ENCODE measurements at places on chromosomes 11 and 22.

- DNase-seq = no peak
Observed at GRCh38 chr11:12854829-12855228, 154.3 kb upstream of the RASSF10 start.

DNA sequence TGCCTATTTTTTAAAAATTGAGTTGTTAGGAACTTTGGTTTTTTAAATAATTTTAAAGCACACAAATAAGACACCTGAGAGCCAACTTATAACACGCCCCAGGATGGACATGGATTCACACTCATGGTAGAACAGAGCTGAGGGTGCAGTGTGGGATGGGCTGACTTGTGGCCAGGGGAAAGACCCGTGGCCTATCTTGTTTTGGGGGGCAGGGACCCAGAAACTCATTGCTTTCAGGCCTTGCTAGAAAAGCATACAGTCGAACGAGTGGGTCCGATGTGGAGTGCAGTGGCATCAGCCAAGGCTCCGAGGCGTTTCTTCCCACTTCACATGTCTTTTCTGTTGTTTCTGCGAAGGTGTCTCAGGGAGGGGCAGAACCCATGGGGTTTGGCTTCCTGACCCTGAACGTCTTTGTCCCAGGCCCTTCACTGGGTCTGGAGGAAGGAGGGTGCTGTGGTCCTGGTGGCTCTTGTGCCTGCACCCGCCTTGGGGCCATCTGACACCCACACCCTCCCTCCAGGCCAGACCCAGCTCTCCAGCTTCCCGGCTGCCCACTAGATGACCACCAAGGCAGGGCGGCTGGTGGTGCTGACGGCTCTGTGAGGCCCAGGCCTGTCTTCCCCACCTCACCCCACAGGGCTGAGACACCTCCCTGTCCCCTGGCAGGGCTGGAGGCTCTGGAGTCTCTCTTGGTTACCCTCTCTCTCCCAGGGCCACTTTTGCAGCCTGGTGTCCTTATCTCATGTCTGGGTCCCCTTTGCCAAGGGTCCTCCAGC is 120.8 kb downstream of the KCNQ1 start:
- no peak for DNase-seq

- DNase-seq = no peak
Observed at GRCh38 chr11:103086461-103086860, 5.5 kb downstream of the DCUN1D5 start.

- DNase-seq = no peak
Observed at GRCh38 chr22:33426451-33426850, 368.3 kb upstream of the SYN3 start.

DNA sequence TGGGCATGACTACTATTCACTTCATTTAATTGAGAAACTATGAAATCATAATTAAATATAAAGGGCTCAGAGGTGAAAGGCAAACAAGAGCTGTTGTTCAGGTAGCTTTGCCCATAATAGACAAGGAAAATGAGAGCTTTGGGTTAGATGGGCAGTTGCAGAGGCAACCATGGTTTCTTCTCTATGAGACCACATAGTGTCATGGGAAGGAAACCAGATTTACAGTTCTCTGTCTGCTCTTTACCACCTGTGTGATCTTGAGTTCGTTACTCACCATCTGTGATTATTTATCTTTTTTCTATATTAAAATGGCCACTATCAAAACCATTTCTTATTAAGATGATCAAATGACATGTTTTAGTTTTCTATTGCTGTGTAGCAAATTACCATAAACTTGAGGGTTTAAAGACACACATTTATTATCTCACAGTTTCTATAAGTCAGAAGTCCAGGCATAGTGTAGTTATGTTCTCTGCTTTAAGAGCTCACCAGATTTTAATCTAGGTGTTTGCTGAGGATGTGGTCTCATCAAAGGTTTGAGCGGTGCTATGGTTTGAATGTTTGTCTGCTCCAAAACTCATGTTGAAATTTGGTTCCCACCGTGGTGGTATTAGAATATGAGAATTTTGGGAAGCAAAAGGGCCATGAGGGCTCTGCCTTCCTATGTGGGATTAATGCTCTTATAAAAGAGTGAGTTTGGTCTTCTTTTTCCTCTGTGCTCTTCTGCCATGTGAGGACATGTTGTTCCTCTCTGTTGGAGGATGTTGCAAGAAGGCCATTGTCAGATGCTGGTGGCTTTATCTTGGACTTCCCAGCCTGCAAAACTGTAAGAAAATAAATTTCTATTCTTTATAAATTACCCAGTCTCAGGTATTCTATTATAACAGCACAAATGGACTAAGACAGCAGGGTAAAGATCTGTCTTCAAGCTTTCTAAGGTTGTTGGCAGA is 38.2 kb downstream of the OR2AG2 start:
- no peak for DNase-seq

DNA sequence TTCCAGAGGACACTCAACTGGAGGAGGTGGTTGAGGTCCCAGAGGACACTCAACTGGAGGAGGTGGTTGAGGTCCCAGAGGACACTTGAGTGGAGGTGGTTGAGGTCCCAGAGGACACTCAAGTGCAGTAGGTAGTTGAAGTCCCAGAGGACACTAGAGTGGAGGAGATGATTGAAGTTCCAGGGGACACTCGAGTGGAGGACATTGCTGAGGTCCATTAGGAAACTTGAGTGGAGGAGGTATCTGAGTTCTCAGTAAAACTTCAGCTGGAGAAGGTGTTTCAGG is 39.7 kb downstream of the ZNF195 start:
- no peak for DNase-seq

DNA sequence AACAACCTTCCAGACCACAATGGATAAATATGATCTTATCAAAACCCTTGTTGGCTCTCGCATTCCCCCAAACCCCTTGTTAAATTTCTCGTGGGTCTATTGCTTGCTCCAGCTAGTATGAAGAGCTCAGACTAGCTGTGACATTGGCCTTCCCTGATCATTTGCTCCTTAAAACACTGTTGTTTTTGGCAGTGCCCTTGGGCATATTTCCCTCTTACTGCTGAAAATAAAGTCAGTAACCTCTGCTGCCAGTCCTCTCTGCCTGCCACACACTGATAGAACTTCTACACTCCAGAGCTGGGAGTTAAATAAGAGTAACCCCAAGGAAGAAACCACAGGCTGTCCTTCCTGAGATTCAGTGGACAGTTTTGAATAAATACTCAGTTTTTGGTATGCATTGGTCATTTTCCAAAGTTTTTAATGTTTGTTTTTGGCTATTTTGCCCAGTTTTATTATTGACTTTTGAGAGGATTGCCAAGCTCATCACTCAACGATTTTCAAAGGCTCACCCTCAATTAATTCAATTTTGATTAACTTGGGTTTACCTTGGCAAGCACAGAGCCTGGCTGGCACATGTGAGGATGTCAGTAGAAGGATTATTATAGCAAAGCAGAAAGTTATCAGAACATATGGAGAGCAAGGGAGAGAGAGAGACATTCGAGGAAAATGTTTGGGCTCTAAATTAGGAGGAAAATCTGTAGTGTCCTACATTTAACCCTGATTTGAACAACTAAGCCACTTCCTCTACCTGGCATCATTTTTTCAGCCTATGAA is 84.3 kb upstream of the SYN3 start:
- no peak for DNase-seq

GRCh38 chr11:10499452-10499851 is 41.5 kb downstream of the RNF141 start:
- no peak for DNase-seq

DNA sequence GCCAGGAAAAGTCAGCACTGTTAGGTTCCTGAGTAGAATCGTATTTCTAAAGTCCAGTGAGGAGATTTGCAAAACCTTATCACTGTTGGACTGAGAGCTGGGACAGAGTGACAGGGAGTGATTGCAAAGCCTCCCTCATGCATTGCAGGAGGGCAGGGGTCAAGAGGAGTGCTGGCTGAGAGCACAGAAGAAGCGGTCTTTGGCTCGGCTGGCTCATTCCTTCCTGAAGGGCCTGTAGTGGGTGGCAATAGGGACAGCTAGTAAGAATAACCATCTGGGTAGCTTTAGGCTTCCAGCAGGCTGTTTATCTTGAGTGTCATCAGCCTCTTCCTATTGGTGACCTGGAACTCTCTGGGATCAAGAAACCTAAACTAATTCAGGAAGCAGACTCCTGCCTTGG is 53.4 kb downstream of the CD44 start:
- DNase-seq = no peak

DNA sequence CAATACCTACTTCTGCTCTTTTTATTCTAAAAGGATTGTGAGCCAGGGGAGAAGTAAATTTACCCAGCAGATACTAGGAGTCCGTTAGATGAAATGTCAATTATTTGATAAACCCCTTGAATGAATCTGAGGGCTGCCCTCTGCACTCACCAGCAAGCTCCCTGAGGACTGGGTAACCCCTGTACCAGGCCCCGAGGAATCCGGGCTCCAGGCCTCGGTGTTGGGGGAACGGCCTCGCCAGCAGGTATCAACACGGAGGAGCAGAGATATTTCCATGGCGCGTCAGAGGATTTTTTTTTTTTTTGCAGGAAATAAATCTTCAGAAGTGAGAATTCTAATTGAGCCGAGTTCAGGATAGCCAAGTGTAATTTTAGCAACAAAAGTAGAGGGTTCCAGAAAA is 1408.8 kb downstream of the BRD1 start:
- no peak for DNase-seq

DNA sequence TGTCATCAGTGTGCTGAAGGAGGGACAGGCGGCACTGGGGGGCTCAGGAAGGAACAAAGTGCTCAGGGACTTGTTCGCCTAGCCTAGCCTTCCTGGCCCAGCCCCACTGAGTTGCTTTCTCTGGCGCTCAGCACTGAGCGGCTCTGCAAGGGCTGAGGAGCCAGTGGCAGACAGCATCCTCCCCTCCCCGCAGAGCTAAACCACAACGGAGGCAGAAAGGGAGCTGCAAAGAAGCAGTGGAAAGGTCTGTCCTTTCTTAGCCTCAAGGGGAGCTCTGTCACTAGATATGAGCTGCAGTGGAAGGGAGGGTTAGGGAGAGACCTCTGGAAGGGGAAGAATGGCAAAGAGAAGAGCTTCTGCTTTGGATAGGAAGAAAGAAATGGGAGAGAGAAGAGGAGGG is 89.7 kb upstream of the PHOX2A start:
- DNase-seq = no peak

DNA sequence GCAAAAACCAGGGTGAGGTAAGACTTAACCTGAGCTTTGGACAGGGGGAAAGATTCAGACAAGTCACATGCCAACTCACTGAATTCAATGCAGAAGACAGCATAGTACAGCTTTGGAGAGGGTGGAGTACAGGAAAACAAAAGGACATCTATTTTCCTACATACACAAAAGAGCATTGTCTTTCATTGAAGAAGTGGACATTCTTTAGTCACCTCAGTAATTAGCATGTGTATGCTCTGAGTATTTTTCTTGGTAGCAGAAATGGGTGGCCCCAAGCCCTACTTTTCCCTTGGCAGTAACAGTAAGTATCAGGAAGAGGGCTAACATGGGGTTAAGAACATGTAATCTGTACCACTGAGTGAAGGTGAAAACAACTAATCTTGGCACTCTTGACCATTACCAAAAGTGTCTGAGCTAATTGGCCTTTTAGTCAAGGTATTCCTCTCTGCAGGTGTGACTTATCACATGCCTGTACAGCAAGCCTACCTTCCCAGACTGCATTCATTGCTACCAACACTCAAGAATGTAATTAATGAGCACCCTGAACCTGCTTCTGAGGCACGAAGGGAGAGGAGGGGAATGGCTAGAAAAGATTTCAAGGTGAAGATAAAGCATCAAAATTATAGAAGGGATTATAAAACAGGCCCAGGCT is 33.9 kb downstream of the SYTL2 start:
- DNase-seq = no peak

DNA sequence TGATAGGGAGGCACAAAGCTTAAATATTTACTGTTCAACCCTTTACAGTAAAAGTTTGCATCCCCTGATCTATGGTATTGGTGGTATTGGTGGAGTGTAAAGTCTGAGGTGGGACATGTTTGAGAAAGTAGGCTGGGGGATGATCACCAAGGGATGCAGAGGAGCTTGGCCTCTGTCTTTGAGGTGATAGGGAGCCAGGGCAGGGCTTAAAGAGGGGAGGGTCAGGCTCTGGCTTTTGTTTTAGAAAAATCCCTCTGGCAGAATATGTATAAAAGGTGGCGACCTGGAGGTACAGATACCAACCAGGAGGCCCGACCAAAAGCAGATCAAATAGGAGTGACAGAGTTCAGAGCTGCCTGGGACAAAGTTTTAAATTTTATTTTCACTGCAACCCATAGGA is 59.0 kb downstream of the SWAP70 start:
- no peak for DNase-seq

GRCh38 chr22:18005201-18005926 is 19.0 kb downstream of the MICAL3 start:
- no peak for DNase-seq

DNA sequence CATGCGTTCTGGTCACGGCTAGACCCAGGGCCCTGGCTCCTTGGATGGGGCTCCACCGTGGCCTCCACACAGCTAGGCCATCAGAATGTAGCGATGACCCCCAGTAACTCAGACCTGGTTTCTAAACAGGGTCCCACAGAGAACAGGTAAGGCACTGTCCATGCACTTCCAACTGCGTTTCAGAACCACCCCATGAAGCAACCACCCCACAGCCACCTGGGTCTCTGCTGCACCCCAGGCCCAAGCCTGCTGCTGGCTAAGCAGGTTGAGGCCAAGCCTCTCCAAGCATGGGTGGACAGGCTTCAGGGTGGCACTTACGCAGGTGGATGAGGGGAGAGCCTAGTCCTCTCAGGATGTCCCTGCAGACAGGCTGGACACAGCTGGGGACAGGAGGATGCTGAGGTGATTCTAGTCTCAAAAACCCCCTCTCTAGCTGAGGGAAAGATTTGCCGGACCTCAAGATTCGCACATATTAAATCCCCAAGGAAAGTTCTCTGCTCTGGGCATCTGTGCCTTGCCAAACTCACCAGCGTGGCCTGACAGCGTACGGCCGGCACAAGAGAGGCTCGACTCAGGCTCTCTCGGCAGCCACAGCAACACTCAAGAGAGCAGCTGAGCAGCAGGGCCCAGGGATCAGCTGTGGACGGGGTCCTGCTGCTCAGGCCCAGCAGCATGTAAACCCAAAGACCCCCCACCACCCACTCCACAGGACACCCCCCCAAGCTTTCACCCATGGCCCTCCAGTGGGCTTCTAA is 141.6 kb downstream of the CRYBB2 start:
- no peak for DNase-seq

- no peak for DNase-seq
Observed at GRCh38 chr22:32809786-32810554, 8.5 kb downstream of the TIMP3 start.

- DNase-seq = no peak
Observed at GRCh38 chr22:32985899-32986765, 72.0 kb downstream of the SYN3 start.

GRCh38 chr11:114987186-114987760 is 308.9 kb downstream of the NXPE2 start:
- DNase-seq = no peak

- no peak for DNase-seq
Observed at GRCh38 chr22:36871669-36872081, 10.9 kb downstream of the NCF4 start.

DNA sequence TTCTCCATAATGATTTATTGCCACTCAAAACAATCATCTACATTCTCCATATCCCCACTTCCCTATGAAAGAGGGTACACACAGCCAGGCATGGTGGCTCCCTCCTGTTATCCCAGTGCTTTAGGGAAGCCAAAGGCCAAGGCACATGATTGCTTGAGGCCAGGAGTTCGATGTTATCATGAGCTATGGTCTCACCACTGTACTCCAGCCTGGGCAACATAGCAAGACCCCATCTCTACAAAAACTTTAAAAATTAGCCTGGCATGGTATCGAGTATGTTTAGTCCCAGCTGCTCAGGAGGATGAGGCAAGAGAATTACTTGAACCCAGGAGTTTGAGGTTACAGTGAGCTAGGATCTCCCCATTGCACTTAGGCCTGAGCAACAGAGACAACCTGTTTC is 6.0 kb downstream of the HPS5 start:
- no peak for DNase-seq

GRCh38 chr11:96246718-96247552 is 96.1 kb downstream of the MAML2 start:
- DNase-seq = no peak

GRCh38 chr11:62853279-62853965 is 14.0 kb upstream of the WDR74 start:
- no peak for DNase-seq
